ENCODE measurements at places on chromosomes 3 and 15.

GRCh38 chr15:31162721-31163510, 61.4 kb upstream of the TRPM1 start:
- DNase-seq = no peak

- DNase-seq = no peak
Observed at GRCh38 chr3:15636028-15636709, 34.6 kb downstream of the BTD start.

DNA sequence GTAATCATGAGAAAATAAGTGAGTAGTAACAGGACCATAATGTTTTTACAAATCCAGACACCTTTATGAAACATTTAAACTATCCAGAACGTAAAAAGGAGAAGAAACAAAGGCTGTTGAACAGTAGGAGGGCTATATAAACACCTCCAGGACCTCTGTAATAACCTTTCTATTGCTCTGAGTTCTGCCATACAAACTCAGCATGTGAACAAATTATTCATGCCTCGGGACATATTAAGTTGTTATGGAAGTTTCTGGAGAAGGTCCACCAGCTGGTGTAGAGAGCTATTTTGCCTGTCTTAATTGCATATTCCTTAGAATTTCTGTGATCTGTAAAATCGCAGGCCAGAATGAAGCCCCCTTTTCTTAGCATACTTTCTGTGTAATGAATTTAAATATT, 256.3 kb downstream of the UBE2E2 start:
- DNase-seq = no peak

DNA sequence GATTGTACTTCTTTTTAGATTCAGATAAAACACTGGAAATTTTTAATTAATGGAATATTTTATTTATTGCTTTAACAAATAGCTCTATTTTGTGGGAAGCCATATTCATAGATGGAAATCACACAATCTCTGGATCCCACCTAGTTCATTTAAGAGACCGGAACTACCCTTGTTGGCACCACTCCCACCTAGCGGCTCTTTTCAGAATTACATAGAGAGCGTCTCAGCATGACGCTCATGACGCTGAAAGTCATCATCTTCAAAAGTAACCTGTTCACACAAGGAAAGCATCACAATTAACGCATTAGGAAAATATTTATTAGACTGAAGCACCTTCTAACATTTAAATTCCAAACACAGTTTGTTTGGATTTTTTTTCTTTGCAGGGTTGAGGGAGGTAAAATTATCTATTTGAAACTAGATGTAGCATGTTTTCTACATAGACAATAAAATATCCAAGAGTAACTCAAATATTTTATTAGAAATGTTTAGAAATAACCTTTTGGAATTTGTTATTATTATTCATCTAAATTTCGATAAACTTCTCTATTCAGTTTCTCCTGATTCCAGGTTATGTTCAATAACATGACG, 214.9 kb upstream of the ARRDC4 start:
- DNase-seq = no peak

DNA sequence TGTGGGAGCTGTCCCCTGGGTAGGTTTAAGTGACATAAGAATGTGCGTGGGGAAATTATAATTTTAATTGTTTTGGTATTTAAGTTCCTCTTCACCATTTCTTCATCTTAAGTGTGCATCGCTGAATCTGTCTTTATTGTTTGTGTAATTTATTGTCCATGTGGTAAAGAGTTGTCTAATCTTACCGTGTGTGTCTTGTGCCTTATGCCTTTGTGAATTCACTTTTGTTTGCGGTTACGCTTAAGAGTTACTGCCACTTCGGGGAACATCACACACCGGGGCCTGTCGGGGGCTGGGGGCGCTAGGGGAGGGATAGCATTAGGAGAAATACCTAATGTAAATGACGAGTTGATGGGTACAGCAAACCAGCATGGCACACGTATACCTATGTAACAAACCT, 767 bp downstream of the WDR48 start:
- DNase-seq = no peak

- DNase-seq = no peak
Observed at GRCh38 chr3:188060840-188061544, 93.0 kb upstream of the LPP start.

- no peak for DNase-seq
Observed at GRCh38 chr15:67193223-67193990, 61.1 kb downstream of the AAGAB start.

DNA sequence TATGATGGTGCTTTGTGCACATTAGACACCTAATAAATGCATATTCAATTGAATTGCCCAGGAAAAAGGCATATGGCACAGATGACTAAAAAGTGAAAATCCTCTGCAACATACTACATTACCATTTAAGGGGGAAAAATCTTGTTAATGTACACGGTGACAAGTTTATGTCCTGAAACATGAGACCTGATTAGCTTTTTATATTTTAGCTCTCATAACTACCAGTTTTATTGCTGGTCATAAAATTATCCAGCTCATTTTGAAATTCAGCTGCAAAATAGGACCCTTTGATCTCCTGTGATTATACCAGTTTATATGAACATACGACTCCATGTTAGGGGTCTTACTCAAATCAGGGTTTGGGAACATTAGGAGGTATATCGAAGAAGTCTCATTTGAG, 684.6 kb upstream of the CCDC54 start:
- DNase-seq = no peak

- no peak for DNase-seq
Observed at GRCh38 chr3:89184151-89184995, 77.0 kb downstream of the EPHA3 start.

GRCh38 chr3:113496924-113497323, 18.0 kb downstream of the SPICE1 start:
- no peak for DNase-seq

GRCh38 chr3:8759038-8759707, 10.2 kb downstream of the OXTR start:
- no peak for DNase-seq

Measured in cardiac septum (tissue), 1 donor.